ENCODE measurements at places on chromosomes 1 and 21.
A peak's percentile ranks its signal among the peaks of the same experiment; 100 is the strongest.

- no peak for DNase-seq
Observed at GRCh38 chr1:101587741-101588140, 350.9 kb downstream of the S1PR1 start.

GRCh38 chr1:61140778-61141177 is 58.4 kb downstream of the NFIA start:
- no peak for DNase-seq

- peak; percentile 51 for DNase-seq
Observed at GRCh38 chr1:90850181-90850897, 133.2 kb upstream of the BARHL2 start.

DNA sequence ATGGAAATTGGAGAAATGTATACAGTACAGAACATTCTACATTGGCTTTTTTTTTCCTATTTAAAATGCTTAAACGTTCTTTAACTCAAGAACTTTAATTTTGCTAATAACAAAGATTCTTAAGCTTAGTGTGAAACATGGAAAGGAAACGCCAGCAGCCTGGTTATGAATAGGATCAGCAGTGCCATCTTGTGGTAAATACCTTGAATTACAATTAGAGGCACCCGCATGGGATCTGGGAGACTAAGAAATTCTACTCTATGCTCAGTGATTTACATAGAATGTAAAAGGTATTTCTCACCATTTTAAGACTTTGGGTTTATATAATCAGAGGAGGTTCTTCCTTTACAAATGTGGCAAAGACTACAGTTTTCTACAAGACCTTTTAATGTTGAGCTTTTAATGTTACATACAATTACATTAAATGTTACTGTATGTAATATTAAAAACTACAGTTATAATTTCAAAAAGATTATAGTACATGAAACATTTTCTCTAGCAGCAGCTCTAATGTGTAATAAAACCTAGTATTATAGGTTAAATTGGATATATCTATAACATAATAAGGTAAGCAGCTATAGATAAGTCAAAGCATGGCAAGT is 32.1 kb upstream of the APOBEC4 start:
- peak; percentile 11 for DNase-seq

DNA sequence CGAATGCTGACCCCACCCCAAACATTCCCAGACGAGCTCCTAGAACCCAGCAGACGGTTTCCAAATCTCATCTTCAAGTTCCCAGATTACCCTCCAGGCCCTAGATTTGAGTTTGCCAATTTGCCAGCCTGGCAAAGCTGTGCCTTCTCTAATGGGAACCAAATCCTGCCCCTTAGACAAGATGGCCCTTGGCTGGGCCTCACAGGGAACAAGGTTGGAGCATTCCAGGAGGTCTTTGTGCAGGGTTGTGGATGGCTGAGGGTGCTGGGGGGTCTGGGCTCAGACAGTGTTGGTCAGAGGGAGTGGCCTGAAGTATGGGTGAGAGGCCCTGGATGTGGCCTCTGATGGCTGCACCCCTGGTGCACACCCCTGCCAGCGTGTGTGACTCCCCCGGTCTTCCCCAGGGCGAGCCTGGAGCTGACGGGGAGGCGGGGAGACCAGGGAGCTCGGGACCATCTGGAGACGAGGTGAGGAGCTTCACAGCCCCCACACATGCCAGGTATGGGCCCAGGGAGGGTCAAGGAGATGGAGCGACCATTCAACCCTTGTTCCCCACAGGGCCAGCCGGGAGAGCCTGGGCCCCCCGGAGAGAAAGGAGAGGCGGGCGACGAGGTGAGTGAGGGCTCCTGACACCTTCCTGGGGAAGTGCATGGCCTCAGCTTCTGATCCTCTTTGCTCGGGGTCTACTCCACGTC is 10.2 kb downstream of the COL6A1 start:
- DNase-seq, result no peak

GRCh38 chr1:213598263-213598662 is 389.5 kb upstream of the PROX1 start:
- no peak for DNase-seq

- DNase-seq, result peak; percentile 42
Observed at GRCh38 chr1:156489166-156489934, 11.2 kb downstream of the MEF2D start.

GRCh38 chr1:229562686-229563085 is 4.2 kb upstream of the ABCB10 start:
- no peak for DNase-seq

GRCh38 chr1:64755361-64755760 is 10.5 kb downstream of the RAVER2 start:
- DNase-seq, result no peak

GRCh38 chr1:1352786-1353388 is 3.7 kb upstream of the DVL1 start:
- DNase-seq, result no peak

- DNase-seq, result peak; percentile 23
Observed at GRCh38 chr1:234881893-234882771, 246.5 kb downstream of the TOMM20 start.

- no peak for DNase-seq
Observed at GRCh38 chr1:217982331-217983050, 302.6 kb upstream of the RRP15 start.

- DNase-seq, result peak; percentile 46
Observed at GRCh38 chr1:27522432-27523336, 32.7 kb upstream of the WASF2 start.

GRCh38 chr1:243572940-243573339 is 277.1 kb downstream of the AKT3 start:
- DNase-seq, result no peak

DNA sequence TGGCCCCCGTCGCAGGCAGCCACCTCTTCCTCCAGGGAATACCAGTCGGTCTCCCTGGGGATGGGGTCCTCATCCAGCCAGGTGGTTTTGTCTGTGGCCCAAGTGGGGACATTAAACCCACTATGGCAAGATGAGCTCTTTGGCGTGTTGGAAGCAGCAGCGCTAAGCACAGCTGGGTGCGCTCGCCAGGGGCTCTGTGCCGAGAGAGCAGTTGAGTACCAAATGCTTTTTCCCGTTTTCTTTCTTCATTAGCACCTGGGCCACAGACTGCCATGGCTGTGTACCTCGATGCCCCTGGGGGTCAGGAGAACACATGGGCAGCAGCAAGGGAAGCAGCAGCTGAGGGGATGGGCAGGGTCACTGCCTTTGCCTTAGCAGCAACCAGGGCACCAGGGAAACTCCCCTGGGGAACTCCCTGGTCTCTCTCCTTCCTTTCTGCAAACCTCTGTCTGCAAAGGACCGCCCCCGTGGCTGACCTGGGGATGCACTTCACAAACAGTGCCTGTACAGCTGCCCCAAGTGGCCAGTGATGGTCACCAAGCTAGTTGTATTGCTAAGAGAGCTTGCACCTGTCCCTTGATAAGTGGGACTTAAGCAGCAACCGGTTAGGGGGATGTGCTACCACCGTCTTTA is 31.1 kb downstream of the EDARADD start:
- no peak for DNase-seq

- no peak for DNase-seq
Observed at GRCh38 chr1:225435487-225435886, 7.6 kb upstream of the LBR start.

GRCh38 chr21:28256420-28256831 is 736.3 kb downstream of the LTN1 start:
- DNase-seq, result no peak

- DNase-seq, result peak; percentile 71
Observed at GRCh38 chr1:2466958-2467554, 9.0 kb upstream of the PLCH2 start.

DNA sequence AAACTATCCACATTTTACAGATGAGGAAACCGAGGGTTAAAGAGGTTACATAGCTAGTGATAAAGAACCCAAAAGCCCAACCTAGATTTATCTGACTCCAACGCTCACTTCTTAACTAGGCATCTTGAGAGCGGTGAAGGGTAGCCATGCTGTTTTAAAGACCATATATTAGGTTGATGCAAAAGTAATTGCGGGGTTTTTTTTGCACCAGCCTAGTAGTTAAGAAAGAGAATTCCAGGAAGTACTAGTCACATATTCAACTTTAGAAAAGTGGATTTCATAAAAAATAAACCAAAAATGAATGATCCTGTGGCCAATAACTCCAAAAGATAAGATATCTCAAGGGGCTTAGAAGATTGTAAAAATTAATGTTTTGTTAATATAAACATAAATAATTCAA is 162.1 kb downstream of the GLUL start:
- DNase-seq, result no peak

- no peak for DNase-seq
Observed at GRCh38 chr1:213938776-213939175, 49.0 kb upstream of the PROX1 start.

DNA sequence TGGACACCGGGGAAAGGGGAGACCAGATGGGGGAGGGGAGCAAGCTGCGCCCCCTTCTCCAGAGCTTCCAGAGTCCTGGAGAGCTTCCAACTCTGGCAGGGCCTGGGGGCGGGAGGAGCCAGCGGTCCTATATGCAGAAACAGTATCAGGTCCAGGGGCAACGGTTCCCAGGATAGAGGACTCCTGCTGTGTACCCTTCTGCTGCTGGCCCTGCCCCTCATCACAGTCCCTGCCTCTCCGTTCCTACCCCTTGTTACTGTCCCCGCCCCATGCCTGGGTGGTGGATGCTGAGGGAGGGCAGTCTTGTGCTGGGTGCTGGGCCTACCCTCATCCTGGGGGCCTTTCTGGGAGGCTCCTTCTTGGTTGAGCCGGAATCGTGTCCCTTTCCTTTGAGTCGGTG is 19.2 kb upstream of the PEX10 start:
- no peak for DNase-seq

DNA sequence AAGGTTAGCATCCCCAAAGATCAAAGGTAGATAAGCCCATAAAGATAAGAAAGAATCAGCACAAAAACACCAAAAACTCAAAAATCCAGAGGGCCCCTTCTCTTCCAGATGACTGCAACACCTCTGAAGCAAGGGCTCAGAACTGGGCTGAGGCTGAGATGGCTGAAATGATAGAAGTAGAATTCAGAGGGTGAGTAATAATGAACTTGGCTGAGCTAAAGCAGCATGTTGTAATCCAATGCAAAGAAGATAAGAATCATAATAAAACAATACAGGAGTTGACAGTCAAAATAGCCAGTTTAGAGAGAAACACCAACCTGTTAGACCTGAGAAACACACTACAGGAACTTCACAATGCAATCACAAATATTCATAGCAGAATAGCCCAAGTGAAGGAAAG is 406.9 kb upstream of the CXADR start:
- DNase-seq, result no peak

DNA sequence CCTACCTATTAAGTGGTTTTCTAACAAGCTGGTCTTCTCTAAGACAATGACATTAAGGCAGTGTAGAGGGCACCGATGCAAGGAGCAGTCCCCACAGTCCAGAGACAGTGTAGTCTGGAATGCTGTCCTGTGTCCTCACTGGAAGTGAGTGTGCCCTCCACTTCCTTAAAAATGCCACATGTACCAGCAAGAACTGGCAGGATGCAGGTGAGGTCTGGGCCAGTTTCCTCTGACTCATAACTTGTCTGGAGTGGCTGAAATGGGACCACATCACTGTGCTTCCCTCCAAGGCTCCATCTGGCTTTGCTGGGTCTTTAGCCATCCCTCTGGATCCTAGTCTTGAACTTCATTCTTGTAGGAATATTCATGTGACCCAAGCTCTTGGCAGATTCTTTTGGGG is 170.5 kb upstream of the KIAA0040 start:
- DNase-seq, result no peak

- DNase-seq, result no peak
Observed at GRCh38 chr1:37042506-37042905, 8.2 kb upstream of the GRIK3 start.

DNA sequence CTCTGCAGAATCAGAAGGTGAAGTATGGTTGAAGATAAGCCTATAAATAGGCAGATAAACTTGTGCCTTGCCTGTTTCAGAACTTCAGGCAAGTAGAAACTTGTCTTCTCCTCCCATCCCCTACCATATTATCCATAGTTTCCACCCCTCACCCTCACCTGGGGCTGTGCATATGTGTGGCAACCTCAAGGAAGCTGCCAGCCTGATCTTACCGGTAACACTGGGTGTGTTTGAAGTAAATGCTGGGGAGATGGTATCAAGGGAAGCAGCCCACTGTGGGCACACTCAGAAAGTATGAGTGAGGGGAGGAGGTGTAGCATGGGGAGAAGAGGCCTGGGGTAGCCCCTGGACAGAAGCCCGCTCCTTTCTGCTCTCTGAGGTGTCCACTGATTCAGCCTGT is 14.5 kb downstream of the VANGL2 start:
- DNase-seq, result no peak

- no peak for DNase-seq
Observed at GRCh38 chr1:54986533-54986932, 6.1 kb downstream of the TMEM61 start.

GRCh38 chr21:32185726-32186125 is 93.1 kb downstream of the MIS18A start:
- no peak for DNase-seq

- DNase-seq, result no peak
Observed at GRCh38 chr1:26166719-26167281, 2.0 kb downstream of the C1orf232 start.

DNA sequence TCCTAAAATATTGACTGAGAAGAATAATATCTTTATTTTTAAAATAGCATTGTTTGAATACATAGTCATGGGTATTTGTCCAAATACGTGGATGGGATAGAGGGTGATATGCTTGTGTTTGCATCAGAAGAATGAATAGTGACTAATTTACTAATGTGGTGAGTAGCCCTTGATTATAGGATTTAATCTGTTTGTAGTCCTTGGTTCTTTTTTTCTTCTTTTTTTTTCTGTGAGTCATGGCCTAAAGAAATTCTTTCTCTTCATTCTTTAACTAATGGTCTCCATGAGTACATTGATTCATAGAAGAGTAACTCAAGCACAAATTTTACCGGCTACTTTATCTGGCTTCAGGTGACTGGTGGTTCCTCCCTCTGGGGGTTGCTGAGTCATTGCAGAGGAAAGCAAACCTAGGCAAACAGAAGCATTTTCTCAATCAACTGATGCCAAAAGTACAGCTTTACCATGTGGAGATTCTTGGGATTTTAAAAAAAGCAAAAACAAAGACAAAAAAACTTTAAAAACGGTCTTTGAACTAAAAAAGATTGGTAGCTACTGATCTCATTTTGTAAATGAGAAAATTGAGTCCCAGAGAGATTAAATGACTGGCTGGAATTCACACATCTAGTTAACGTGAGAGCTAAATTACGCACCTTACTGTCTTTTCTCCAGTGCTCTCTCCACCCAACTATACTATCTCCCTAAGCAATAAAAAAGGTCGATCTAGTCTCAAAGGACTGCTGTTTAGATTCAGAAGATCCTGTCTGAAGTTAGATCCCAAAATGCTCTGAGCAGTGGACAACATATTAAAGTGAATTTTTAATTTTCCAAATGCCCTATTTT is 40.5 kb downstream of the AK5 start:
- DNase-seq, result no peak

- DNase-seq, result no peak
Observed at GRCh38 chr1:242554577-242554976, 30.1 kb upstream of the PLD5 start.

Measured in nephron progenitor cell (in vitro differentiated cells).